Stimulated activated CD4-positive, alpha-beta T cell treated with anti-CD3 and anti-CD28 coated beads, TNF-alpha, amount 100 ng/mL, for 1 hour (primary cell): ENCODE measurements at places on chromosomes 12 and 14.

- no peak for DNase-seq
Observed at GRCh38 chr14:99360774-99361595, 89.0 kb upstream of the BCL11B start.

DNA sequence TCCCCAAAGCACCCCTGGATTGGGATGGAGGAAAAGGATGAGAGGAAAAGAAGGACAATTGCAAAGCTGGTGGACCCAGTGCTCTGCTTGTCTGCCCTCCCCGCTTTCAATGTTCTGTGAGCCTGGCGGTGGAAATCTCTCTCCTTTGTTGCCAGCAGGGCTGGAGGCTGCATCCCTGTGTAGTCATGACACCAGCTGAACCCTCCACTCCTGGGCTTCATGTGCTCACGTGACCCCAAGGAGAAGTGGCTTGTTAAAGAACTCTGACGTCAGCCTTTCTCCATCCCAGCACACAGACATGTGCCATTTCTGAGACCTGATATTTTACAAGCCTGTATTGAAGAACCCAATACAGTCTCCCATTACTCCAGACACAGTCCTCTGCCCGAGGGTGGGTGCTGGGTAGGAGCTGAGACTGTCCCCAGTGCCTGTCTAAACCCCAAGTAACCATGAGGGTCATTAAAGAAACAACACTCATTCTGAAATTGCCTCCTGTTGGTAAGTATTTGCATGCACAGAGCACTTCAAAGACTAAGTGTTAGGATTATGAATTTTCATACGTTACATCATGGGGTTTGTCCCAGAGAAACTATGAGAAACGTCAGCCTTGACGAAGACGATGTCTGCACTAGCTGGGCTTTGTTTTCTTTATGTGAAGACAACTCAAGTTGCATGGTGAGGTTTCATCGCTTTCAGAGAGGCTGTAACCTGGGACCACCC is 21.7 kb downstream of the GALNT16 start:
- no peak for DNase-seq

DNA sequence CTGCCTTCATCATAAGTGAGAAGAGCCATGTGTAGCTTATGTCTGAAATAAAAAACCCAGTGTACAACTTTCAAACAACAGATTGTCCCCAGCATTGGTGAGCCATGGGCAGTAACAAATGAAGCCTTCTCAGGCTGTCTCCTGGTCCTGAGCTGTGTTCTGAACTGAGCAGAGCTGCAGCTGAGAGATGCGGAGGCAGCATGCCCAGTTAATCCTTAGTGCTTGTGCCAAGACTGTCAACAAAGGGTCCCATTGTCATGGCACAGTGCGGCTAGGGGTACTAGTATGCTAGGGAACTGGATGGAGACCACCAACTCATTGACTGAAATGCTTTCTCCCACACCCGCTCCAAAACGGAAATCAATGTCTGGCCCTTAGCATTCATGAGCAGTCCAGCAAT is 154.3 kb downstream of the RMST start:
- DNase-seq: no peak

DNA sequence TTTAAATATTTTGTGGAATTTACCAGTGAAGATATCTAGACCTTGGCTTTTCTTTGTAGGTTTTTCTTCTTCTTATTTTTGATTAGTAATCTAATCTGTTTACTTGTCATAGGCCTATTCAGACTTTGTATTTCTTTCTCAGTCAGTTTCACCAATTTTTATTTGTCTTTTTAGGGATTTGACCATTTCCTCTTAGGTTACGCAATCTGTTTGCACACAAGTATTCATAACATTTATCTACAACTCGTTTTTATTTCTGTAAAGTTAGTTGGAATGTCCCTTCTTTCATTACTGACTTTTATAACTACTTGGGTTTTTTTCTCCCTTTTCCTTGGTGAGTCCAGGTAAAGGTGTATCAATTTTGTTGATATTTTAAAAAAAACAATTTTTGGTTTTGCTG is 545.7 kb downstream of the AACS start:
- DNase-seq: no peak

DNA sequence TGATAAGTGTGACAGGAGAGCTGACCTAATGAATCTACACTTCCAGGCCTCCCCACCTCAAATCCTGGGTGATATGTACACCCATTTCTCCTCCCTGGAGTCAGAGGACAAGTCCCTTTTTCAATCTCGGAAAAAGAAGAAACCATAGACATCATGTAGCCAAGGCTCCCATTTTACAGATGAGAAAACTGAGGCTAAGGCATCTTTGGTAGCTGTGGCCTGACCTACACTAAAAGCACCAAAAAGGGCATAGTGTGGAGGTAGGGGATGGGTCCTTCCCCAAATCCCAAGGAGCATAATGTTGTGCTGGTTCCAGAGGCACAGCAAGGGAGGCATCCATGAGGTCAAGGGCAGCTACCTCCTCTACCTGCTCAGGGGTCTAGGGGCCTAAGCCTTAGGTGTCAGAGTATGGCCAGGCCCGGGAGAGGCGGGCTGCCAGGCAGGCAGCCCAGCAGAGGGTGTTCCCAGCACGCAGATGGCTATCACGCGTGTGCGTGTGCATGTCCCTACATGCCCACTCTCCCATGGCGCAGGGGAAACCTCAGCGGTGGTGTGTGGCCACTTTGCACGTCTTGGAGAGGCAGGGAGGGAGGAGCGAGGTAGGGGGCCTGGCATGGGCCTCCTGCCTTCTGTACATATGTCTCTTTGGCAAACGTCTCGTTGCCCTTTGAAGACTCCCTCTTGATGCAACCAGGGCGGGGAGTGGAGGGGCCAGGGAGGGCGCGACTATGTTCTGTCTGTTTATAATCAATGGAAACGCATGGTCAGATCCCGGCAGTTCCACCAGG is 2.5 kb downstream of the PGF start:
- DNase-seq: no peak

DNA sequence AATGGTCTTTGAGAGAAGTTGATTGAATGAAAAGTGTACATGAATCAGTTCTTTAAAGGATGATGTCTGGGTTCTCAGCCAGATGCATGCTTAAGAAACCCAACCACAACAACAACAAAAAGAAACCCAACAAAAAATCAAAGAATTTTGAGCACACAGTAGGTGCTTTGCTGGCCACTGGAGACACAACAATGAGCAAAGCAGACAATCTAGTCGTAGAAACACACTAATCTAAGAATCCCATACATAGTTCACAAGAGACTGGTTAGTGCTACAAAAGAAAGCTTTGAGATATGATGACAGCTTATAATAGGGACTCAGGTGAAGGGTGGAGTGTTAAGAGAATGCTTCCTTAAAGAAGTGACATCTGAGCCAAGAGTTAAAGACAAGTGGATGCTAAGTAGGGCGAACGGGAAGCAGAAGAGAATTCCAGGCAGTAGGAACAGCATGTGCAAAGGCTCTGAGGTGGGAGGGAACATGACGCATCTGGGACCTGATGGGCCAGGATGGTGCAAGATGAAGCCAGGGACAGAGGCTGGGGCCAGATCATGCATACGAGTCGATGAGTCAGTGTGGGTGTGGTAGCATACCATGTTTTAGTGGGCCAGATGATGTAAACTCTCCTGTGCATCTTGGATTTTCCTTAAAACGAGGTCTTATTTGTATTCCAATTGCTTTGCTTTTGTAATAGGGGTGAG is 4.6 kb upstream of the HIP1R start:
- DNase-seq: no peak

- DNase-seq: no peak
Observed at GRCh38 chr12:93122569-93123091, 193.5 kb upstream of the EEA1 start.

- no peak for DNase-seq
Observed at GRCh38 chr12:109753054-109753401, 39.4 kb downstream of the FAM222A start.

DNA sequence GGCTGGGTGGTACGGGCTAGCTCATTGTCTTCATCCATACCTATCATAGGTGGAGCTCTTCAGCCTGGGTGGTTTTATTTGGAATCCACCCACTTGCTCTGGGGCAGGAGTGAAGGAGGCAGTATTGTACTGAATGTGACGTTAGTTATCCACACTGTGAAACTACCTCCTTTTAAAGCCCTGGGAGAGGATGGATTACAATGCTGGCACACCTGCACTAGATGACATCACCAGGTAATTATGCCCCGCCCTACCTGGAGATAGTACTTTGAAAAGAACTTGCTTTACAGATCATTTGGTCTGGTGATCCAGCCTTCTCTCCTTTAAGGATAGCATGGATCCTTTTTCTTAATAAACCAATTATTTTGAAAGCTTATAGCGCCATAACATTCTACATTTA is 78.0 kb downstream of the B4GALNT3 start:
- DNase-seq: no peak

- DNase-seq: no peak
Observed at GRCh38 chr14:38255673-38256532, at the start of gene CLEC14A. CLEC14A (minus strand) TSS chr14:38256093; CDS start chr14:38256022, 71 bp downstream.

DNA sequence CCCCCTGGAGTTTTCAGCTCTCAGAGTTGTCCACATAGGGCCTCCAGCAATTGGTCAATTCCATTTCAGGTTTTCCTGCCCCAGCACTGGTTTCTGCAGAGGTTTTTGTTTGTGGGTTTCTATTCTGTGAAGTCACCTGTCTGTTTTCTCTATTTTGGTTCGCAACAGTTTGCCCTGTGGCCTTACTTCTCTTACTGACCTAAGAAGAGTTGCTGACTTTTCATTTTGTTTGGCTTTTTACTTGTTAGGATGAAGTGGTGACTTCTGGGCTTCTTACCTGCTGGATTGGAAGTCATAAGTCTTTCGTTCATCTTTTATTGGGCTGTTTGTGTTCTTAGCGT is 196.4 kb upstream of the PARP11 start:
- no peak for DNase-seq

GRCh38 chr14:71290960-71291466 is 383.8 kb downstream of the PCNX1 start:
- no peak for DNase-seq

DNA sequence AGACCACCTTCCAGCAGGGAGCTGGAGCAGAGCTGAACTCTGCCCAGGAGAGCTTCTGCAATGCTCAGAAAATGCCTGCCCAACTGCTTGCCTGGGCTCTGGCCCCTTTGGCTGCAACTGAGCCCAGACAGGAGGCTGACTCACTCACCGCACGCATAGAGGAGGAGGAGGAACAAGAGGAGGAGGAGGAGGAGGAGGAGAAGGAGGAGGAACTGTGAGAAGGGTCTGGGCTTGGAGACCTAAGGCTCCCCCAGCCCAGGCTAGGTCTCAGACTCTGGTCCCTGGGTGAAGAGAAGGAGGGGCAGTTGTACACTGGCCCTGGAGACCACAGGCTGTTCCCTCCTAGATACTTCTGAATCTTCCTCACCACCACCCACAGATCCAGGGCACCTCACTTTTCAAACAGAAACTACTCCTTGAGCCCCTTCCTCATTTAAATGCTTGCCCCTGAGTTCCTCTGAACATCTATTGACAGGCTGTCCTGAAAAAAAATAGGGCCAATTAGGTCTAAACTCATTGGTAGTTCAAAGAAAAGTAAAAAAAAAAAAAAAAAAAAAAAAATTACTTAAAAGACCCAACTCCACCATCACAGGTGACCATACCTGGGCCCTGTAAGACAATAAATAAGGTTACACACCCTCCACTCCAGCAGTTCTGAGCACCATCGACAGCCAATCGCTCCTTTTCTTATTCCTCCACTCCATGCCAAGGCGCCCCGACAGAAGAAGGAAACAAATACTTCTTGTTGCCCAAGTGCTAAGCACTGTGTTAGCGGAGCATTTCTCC is 674 bp downstream of the VDR start:
- DNase-seq: peak; percentile 32

DNA sequence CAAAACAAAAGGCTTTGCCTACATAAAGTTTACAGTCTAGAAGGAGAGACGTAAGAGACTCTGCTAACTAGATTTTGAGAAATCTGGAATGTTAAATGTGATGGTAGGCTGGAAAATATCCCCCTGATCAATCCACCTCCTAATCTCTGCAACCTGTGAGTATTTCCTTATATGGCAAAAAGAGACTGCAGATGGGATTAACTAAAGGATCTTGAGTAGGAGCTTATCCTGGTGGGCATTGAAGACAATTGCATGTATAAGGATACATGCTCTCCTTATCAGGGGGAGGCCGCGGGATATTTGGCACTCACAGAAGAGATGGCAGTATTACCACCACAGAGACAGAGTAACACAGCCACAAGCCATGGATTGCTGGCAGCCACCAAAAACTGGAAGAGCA is 95.2 kb downstream of the EGLN3 start:
- no peak for DNase-seq

GRCh38 chr14:68791902-68792677 is 777 bp downstream of the ZFP36L1 start:
- DNase-seq: no peak

- no peak for DNase-seq
Observed at GRCh38 chr12:2940564-2940963, 18.6 kb upstream of the TEAD4 start.

GRCh38 chr12:11652351-11653040 is 3.0 kb downstream of the ETV6 start:
- no peak for DNase-seq

DNA sequence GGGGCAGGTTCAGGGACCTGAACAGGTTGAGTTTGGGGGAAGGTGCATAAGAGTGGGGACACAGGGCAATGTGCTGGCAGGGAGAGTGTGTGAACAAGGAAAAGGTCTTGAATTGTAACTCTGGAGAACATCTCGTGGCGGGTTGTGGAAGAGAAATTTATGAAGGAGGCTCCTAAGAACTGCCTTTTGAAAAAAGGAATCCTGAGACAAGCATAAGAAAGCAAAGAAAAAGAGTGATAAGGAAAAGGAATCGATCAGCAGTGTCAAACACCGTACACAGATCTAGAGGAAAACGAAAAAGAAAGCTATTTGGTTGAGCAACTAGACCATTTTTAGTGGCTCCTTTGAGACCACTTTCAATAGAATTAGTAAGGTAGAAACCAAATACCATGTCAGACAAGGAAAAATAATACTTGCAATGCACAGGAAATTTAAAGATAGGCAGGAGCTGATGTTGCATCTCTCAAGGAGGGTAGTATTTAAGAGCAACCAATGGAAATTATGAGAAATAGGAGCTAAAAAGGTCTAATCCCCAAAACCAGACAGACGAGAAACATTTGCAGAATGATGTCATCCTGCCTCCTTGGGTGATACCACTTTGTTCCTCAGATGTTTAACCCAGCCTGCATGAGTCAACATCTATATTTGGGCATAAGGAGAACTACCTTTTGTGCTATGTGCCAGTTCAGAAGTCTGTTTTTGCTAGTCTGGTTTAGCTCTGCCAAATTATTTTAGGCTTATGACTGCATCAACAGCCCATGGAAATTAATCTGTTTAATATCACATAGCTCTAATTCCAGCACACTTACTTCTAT is 64.5 kb upstream of the STK38L start:
- DNase-seq: no peak

DNA sequence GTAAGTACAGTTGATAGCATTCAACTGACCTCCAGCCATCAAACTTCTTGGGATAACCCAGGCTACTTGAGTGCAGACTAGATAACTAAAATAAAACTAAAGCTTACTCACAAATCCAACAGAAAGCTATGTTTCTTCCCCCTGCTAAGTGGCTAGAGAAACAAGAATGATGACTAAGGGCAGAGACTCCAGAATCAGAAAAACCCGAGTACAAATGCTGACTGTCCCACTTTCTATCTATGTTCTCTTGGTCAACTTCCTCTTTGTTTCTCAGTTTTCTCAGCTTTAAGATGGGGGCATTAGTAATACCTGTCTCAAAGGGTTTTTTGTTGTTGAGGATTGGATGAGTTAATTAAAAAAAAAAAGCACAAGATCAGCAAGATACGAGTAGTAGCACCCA is 6.1 kb upstream of the NUAK1 start:
- DNase-seq: no peak

- no peak for DNase-seq
Observed at GRCh38 chr12:116358536-116358892, 81.0 kb upstream of the MED13L start.

GRCh38 chr14:32590157-32590556 is 261.1 kb downstream of the AKAP6 start:
- DNase-seq: no peak
